RWPE1 (cell line): ENCODE measurements at places on chromosomes 7 and 10.
A peak's percentile ranks its signal among the peaks of the same experiment; 100 is the strongest.

- no peak for DNase-seq
Observed at GRCh38 chr7:157813053-157813452, 476.2 kb downstream of the DNAJB6 start.

GRCh38 chr10:120987359-120987758 lies 136.2 kb downstream of the WDR11 start:
- DNase-seq = no peak

GRCh38 chr7:14191686-14192098 lies 202.2 kb upstream of the ETV1 start:
- DNase-seq = peak; percentile 30

- DNase-seq = no peak
Observed at GRCh38 chr7:127821146-127821545, 169.2 kb downstream of the SND1 start.

DNA sequence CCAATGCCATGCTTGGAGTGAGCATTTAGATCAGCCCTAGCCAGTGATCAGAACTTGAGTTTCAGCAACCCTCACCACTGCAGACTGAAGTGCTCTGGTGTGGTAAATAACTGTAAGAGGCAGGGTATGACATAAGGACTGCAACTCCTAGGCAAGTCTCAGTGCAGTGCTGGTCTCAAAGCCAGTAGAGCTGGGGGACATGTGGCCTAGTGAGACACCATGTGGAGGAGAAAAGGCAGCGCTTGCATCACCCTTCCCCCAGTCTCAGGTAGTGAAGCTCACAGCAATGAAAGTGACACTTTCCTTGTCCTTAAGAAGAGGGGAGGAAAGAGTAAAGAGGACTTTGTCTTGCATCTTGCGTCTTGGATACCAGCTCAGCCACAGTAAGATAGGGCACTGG lies 386.8 kb upstream of the POT1 start:
- peak; percentile 20 for DNase-seq

DNA sequence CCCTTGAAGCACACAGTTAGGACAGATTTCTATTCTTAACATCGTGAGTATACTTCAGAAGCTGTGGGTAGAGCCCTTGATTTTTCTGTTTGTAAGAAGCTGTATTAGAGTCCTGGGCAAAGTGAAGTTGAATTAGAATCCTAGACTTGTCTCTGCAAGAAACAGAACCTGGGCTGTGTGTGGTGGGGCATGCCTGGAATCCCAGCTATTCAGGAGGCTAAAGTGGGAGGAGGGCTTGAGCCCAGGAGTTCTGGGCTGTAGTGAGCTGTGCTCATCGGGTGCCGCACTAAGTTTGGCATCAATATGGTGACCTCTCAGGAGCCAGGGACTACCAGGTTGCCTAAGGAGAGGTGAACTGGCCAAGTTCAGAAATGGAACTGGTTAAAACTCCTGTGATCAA lies 183.4 kb downstream of the GNAI1 start:
- no peak for DNase-seq

- DNase-seq = no peak
Observed at GRCh38 chr10:66783316-66783715, 142.5 kb upstream of the LRRTM3 start.

GRCh38 chr10:3624367-3624766 lies 160.6 kb downstream of the KLF6 start:
- no peak for DNase-seq

DNA sequence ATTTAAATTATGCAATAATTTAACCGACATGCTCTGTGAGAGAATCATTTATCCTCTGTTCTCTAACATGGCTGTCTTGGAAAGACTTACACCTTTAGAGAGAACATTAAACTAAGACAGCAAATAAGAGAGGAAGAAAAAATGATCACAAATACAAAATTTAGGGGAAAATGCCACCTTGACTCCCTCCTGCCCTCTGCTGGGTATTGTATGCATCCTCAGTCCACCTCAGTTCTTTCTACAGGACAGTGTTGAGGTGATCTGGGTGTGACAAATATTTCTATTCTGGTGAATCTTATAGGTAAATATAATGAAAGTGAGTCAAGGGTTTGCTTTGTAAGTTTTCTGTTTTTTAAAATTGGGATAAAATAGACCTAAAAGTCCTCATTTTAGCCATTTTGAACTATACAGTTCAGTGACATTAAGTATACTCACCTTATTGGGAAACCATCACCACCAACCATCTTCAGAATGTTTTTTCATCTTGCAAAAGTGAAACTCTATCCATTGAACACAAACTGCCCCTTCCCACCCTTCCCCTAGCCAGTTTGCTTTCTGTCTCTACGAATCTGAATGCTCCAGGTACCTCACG lies 61.5 kb upstream of the ELMO1 start:
- no peak for DNase-seq

DNA sequence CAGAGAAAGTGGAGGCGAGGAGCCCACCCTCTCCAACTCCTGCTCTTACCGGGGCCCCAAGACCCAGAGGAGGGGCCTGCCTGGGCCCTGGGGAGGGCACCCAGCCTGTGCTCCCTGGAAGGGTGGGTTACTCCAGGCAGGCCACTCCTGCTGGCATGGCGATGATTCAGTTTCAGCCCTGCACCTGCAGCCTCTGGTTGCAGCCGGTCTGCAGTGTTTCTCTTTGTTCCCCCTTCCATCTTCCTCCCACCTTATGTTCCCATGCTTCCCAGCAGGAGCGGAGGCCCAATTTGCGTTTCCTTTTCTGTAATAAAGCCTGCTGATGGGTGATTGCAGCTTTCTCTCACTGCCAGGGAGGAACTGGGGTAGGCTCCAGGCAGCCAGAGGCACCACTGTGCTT lies 53.2 kb upstream of the FAM20C start:
- DNase-seq = no peak

- no peak for DNase-seq
Observed at GRCh38 chr7:150788474-150789269, 11.5 kb downstream of the TMEM176B start.

DNA sequence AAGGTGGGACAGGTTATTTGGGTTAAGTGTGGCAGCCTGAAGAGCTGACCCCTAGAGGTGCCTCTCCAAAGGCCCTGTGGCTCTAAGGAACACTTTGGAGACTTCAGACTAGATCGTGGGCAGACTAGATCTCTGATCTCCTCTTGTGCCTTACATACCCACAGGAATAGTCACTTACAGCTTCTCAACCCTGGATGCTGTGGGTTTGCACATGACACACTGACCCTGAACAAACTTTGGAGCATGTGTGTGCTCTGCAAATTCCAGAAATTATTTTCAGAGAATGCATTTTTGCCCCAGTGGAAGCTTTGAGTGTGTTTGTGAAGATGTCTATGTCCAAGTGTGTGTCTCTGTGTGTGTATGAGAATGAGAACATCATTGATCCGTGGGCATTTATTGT lies 119.6 kb downstream of the EMX2 start:
- DNase-seq = no peak

GRCh38 chr10:4519658-4520402 lies 306.2 kb upstream of the AKR1E2 start:
- peak; percentile 76 for DNase-seq

GRCh38 chr7:137958470-137959431 lies 43.1 kb downstream of the CREB3L2 start:
- DNase-seq = no peak

DNA sequence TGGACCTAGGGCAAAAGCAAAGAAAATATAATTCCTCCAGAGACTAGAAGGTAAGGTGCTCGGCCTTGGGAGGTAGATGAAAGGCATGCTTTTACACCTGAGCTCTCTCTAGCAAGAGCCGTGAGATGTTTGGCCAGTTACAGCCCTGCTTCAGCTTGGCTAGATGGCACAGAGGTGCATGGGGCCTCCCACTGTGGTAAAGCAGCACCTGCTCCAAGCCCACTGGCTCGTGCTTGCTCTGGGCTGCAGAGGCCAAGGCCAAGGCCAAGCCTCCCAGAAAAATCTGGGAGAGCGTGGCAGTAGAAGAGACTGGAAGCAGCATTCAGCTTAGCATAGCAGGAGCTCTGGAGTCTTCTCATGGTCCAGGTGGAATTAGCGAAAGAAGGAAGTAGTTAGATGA lies 31.0 kb upstream of the OPALIN start:
- no peak for DNase-seq

- no peak for DNase-seq
Observed at GRCh38 chr10:103720328-103720963, 134.9 kb downstream of the SH3PXD2A start.

DNA sequence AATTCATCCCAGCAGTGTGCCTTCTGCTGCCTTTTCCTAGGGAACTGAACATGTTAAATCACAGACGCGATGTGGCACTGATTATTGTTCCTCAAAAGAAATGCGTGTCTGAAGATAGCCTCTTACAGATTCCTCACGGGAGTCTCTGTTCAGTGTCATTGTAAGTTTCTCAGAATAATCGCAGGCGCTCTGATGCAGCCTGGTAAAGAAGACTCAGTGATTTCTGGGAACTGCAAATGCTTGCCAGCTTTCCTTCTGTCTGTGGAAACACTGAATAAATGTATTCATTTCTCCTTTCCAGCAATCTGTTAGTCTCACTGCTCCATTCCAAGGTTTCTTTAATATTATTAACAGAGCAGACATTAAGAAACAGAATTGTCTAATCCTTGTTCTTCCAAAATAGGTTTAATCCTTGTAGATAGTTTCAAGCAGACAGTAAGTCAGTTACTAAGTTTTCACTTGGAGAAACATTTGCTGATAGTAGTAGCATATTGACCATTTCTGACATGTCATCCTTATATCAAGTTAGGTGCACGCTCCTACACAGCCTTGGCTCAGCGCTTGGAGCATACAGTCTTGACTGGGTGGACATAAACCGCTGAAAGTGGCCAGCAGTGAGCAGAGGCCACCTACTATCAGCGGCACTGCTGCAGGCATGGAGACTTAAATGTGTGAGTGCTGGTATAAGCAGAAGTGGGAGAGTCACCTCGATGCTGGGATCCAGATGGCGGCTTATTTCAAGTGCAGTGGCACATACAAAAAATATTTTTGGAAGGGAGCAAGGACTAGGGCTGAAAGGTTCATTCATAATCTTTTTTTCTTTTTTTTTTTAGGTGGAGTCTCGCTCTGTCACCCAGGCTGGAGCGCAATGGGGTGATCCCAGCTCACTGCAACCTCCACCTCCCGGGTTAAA lies 27.7 kb downstream of the MMRN2 start:
- DNase-seq = no peak

DNA sequence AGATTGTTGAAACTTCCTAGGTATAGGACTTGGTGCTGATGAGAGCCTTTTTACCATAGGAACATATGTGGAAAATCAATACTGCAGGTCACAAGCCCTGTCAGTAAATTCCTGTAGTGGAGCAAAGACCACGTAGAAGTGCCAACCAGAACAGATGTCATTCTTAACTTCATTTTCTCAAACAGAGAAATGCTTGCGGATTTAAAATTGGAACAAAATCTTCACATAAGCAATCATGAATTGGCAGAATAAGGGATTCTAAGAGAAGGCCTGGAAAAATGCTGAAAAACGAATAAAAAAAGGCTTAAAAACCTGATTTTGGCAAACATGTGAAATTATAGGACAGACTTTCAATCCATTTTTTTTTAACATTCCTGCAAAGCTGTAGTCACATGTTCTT lies 80.8 kb upstream of the SMIM30 start:
- no peak for DNase-seq

- DNase-seq = no peak
Observed at GRCh38 chr10:44261296-44261695, 123.6 kb downstream of the CXCL12 start.

DNA sequence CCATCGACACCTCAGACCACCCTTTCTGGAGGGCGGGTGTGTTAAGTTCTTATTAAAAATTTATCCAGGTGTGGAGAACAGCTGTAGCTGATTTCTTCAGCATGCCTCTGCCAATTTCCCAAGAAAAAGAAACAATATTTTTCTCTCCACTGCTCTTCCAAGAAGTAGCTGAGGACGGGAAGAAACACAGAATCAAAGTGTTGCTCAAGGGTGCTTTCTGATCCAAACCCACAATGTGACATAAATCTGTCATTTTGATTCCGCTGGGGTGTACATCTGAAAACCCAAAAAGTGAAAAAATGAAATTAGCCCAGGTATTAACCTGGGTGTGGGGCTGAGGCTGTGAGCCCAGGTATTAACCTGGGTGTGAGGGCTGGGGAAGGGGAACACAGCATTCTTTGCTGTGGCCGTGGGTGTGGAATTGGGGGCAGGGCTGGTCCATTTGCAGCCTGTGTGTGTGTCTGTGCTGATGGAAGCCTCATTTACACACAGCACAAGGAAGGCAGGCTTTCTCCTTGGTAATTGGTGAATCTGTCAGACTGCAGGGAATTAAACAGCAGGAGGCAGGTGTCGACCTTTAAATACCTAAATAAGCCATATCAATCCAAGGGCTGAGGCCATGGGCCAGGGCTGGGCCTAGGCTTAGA lies 48.4 kb upstream of the CCDC3 start:
- no peak for DNase-seq

GRCh38 chr10:49509771-49510303 lies 29.1 kb downstream of the ERCC6 start:
- no peak for DNase-seq

DNA sequence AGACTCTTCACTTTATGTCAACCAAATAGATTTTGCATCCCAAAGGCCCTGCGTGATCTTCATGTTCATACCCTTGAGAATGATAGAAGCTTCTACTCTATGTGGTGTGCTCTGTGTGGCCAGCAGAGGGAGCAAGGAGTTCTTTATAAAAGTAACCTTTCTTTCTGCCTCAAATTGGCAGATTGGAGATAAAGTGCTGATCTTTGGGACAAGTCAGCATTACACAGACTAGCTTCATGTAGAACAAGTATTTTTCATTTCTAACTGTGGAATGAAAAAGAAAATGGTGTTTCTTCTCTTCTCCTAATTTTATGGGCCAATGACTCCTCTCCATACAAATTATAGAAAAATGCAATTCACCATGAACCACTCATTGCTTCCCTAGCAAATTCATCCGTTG lies 1214.1 kb downstream of the SORCS1 start:
- peak; percentile 49 for DNase-seq

DNA sequence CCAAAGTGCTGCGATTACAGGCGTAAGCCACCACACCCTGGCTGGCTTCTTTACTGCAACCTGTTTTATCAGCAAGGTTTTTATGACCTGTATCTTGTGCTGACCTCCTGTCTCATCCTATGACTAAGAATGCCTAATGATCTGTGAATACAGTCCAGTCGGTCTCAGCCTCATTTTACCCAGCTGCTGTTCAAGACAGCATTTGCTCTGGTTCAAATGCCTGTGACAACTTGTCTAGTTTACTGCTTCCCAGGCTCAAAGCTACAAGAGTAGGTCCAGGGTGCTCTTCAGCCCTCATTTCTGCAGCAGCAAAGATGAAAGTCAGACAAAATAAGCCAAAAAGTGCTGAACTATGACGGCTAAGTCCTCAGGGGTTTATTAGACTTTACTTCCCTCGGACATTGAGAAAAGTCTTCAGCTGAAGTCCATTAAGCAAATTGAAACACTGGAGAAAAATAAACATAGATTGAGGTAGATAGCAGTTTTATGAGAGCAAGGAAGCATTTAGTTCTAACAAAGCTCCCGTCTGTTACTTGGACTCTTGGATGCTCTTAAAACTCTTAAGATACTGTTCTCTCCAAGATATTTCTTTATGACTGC lies 12.5 kb upstream of the LYZL1 start:
- DNase-seq = no peak

DNA sequence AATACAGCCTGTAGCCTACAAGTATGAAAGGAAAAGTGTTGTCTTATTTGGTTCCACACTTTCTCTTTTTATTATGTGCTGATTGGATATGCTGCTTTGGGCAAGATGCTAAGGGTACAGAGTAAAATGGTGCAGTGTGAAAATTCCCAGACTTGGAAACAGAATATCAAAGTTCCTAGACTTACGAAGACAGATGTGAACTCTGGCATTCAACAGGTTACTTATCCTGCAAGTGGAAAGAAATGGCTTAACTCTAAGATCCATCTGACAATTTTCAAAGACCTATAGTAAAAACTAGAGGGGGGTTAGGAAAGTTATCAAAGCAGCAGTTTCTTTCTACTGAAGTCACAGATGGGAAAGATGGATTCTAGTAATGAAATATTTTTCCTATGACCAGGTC lies 24.1 kb downstream of the CUTC start:
- no peak for DNase-seq
